Adipocyte (in vitro differentiated cells): ENCODE measurements at places on chromosomes 3 and 15.

GRCh38 chr3:111072031-111072921 lies 660 bp downstream of the NECTIN3 start:
- peak; percentile 71 for DNase-seq

DNA sequence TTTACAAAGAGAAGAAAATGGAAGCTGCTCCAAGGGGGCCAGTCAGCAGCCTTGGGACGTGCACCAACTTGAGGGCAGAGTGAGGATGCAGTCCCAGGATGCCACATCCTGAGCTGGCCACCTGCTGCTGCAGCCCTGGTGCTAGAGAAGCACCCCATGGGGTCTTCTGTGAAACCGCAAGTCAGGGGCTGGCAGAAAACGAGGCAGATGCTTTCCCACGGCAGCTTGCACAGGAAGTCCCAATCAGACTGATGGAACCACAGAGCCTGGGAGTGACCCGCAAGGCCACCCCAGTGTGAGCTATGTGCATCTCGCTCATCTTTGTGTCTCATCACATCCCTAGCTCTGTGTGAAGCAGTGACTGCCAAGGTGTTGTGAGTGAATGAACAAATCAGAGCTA lies 76.5 kb downstream of the NUP210 start:
- no peak for DNase-seq

DNA sequence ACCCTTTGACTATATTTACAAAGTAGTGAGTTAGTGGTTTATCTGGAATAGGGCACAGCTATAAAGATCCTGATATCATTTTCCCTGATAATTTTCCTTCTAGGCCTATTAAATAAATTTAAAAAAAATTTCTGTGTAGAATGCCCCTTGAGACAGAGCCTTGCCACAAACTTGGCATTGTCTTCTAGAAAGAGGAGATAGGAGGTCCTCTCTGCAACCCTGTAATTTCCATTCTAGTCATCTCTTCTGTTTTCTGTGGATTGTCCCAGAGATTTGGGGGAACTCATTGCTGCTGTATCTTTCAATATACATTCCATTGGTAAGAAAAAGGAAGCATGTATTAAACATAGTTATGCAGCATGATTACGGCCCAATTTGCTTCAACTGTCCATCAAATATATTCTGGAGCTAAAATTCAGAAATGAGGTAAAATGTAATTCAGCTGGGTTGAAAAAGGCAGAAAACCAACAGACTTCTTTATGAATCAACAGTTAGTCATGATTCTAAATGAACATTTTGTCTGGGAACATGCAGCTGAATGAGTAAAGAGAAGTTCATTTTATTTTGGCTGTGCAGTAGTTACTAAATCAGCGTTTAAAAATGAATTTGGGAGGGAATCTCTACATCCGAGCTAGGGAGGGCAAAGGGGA lies 401.1 kb downstream of the NAALADL2 start:
- DNase-seq = peak; percentile 54

DNA sequence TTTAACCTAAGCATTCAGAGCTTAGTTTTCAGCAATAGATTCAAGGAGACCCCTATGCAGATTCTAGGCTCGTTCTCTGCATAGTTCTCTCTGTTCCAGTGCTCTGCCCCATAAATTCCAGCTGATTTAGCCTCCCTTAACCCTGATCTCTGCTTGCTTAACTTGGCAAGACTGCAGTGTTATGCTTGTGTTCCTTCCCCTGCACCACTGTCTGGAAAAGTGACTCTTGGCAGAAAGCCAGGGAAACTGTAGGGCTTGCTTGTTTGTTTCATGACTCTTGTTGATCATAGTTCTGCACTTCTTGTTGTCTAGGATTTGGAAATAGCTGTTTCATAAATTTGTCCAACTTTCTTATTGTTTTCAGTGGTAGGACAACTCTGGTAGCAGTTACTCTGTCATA lies 40.1 kb downstream of the ANAPC13 start:
- DNase-seq = peak; percentile 88

GRCh38 chr3:143295201-143296080 lies 175.9 kb downstream of the CHST2 start:
- DNase-seq = no peak

GRCh38 chr15:82532991-82533481 lies 7.2 kb downstream of the RPS17 start:
- DNase-seq = no peak

GRCh38 chr3:148998297-148998696 lies 7.0 kb downstream of the GYG1 start:
- DNase-seq = peak; percentile 52

DNA sequence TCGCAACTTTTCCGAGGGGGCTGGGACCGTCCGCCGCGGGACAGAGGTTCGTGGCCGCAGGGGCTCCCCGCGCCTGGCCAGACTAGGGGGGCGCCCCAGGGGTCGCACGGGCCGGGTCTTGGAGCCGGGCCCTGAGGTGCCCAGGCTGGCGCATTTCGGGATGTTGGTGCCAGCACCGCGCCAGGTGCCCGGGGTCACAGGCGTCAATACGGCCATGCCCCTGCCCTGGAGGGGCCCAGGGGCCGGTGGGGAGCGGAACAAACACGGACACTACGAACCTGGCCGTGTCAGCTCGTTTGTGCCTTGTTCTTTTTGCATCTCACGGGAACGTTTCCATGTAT lies 366 bp downstream of the TM6SF1 start:
- DNase-seq = no peak

DNA sequence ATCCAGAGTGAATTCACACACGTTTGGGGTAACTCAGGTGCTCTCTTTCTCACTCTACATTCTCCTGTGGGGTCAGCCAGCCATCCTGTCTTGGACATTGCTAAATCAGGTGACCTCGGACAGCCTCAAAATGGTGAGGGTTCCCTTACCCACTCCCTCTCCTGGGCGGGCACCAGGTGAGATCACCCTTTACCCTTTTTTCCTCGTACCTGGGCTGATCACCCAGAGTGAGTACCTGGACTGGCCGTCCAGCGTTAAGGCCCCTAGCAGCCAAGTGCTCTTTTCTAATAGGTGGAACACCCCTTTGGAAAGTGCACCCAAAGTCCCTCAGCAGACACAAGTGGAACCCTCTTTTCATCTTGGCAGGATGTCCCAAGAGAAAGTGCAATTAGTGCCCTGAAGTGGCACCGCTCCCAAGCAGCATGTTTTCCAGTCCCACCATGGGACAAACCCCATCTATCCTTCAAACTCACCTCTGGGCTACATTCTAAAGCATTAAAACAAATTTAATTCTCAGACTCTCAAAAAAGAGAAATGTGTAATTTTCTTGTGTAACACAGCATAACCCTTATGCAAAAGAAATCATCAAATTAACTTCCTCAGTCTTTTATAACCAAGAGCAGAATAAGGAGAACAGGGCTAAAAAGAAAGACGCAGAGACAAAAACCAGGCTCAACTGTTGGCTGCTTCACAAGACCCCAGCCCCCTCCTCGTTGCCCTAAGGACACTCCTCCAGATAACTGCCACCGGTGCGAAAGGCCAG lies 20.7 kb downstream of the TRANK1 start:
- no peak for DNase-seq

GRCh38 chr15:101269479-101270223 lies 7.6 kb downstream of the SELENOS start:
- peak; percentile 21 for DNase-seq

- DNase-seq = peak; percentile 87
Observed at GRCh38 chr15:63718590-63719035, 115.1 kb downstream of the HERC1 start.

DNA sequence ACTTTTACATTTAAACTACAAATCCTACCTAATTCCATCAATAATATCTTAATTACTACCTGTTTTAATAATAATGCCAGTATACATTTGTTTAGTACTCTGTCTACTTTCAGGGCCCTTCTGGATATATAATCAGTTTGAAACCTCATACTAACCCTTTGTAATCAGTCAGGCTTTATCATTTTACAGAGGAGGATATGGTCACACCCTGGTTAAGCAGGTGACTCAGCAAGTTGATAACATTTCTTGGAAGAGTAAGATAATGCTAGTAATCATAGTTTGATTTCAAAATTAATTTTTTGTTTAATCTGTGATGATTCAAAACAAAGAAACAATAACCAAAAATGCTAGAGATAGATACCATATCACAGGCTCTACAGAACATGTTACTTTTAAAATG lies 208.2 kb upstream of the MANF start:
- DNase-seq = no peak

- no peak for DNase-seq
Observed at GRCh38 chr3:36147934-36148558, 232.3 kb upstream of the STAC start.

- DNase-seq = no peak
Observed at GRCh38 chr3:55471084-55471483, 16.0 kb downstream of the WNT5A start.

DNA sequence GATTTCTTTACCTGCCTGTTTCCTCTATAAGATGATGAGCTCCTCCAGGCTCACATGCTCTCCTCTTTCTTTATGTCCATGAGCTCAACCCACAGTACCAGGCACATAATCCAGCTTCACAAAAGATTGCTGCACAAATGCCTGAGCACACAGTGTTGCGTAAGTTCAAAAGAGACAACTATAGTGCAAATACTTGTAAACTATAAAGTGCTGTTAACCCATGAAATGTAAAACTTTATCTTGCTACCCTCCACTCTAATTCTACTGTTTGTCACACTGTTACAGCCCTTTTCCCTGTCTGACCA lies 101.0 kb upstream of the LPP start:
- peak; percentile 17 for DNase-seq

DNA sequence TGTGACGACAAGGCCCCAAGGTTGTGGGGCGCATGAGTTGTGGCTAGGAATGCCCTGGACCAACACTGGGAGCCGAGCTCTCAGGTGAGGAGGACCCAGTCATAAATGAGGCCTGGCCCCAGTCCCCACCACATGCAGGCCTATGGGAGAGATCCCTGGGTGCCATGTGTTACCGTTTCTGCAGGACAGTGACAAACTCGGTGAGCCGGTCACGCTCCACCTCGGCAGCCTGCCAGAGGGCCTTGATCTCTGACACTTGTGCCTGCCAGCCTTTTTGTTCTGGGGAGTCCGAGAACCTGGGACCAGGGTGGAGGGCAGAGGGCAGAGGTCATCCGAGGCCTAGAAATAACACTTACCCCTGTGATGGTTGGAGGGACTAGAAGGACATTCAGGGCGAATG lies 27.7 kb upstream of the HHATL start:
- no peak for DNase-seq

DNA sequence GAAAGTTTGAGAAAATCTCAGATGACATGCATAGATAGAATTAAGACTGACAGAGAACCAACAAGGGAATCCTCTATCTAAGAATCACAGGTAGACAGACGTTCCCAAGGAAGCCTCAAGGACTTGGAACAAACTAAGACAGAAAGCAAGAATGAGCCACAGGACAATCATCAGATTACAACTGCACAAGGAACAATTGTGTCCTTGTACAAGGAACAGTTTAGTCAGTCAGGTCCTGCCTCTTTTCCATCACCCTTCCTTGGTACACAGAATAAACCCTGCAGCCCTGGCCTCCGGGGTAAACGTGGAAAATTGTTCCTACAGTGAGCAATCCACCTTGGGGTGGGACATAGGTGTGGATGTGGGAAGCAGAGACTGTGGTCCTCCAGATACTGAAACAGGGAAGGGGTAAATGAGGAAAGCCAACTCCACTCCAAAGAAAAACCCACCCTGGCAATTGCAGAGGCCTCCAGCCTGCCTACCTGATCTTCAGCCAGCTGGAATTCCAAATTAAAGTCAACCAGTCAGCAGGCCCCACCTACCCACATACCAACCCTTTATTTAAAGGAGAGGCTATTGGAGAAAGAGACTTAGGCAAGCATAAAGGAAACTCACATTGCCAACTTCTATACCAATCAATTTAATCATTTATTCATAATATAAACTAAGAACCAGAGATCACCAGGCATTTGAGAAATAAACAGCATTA lies 73.4 kb downstream of the ULK4 start:
- DNase-seq = no peak

DNA sequence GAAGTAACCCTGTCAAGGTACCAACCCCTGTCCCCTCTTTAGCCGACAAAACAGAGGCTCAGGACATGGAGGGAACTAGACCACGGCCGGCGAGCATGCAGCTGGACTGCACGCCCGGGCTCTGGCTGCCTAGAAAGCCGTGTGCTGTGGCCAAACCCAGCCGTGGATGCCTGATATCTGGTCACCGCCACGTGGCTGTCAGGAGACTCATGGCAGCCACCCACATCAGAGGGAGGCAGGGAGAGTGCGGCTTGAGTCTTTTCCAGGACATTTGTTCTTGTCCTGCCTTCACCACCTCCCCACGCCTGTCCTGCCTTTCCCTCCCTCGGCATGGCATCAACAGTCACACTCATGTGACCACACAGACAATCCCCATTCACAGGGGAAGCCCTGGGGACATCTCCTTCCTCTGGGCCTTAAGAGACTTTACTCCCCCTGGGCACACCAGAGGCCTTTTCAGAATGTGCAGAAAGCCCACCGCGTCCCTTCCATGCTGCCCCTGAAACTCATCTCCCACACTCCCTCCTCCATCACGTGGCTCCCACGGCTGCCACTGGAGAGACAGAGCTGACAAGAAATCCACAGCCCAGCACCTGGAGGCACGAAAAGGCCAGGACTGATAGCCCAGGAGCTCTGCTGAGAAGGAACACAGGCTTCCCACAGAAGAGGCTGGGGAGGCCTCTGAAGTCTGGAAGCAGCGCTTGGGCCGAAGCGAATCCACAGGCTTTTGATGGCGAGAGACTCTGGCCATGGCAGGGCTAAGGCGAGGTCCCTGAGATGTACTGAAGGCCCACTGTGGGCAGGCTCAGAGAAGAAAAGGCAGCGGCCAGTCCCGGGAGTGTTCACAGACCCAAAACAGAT lies 71.2 kb upstream of the IQSEC1 start:
- no peak for DNase-seq

GRCh38 chr15:68725736-68726135 lies 95.0 kb downstream of the ANP32A start:
- DNase-seq = no peak

GRCh38 chr3:130669740-130670139 lies 76.9 kb downstream of the PIK3R4 start:
- DNase-seq = no peak

GRCh38 chr3:105762749-105763658 lies 105.8 kb downstream of the CBLB start:
- DNase-seq = no peak

DNA sequence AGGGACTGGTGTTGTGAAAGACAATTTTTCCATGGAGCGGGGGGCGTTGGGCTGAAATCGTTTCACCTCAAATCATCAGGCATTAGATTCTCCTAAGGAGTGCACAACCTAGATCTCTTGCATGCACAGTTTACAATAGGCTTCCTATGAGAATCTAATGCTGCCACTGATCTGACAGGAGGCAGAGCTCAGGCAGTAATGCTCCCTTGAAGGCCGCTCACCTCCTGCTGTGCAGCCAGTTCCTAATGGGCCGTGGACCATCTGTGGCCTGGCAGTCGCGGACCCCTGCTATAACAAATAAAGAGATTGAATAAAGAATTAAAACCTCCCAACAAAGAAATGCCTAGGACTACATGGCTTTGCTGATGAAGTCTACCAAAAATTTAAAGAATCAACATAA lies 25.3 kb upstream of the ANKRD28 start:
- DNase-seq = no peak

DNA sequence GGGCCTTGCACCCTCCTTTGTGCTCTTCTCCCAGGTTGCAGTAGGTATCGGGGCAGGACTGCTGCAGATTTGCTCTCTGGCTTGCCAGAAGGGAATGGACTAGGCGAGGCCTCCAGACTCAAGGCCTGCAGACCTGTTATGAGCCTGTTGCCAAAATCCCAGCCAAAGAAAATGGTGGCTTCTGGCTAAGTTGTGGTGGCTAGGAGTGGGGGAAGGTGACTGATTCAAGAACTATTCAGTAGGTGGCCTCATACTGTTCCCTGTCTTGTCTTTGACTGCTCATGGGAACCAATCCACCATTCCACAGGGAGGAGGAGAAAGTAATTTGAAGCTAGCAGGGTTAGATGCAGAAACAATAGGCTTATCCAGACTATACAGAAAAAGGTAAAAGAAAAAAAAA lies 380.4 kb upstream of the PROK2 start:
- no peak for DNase-seq
